ENCODE measurements at places on chromosomes 1 and 21.

DNA sequence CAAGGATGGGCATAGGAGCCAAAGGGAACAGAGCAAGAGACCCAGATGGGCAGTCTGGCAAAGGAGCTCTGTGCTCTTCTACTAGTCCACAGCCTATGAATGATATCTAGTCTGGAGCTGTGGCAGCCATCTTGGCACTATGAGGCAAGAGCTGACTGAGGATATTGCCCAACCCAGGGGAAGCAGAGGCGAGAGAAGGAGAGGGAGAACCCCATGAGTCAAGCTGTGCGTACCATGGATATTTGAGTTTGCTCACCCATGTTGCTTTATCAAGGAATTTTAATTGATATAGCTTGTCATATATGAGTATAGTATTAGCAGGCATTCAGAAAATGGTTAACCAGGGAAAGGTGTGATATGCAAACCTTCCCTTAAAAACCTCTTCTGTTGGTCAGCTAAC is 420.9 kb downstream of the PRDM2 start:
- DNase-seq, result no peak

GRCh38 chr21:42164064-42164789 is 54.7 kb upstream of the ABCG1 start:
- DNase-seq, result peak; percentile 81

- DNase-seq, result no peak
Observed at GRCh38 chr1:156682166-156682890, 5.1 kb upstream of the NES start.

DNA sequence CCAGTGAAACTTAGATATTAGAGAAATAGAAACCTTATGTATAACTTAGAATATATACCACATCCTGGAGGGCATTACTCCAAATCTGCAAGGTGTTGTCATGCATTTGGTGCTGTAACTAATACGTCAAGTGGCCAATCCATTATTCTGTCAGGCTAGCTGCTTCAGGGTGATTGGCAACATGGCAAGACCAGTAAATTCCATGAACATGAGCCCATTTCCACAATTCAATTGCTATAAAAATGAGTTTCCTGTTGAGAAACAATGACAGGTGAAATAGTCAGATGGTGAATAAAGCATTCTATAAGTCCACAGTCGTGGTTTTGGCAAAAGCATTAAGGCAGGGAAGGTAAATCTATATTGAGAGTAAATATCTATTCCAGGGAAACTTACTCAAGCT is 566.0 kb downstream of the ADGRL2 start:
- no peak for DNase-seq

- no peak for DNase-seq
Observed at GRCh38 chr1:55249646-55250398, 34.7 kb upstream of the USP24 start.

GRCh38 chr1:220803401-220804201 is 16.9 kb downstream of the MTARC1 start:
- no peak for DNase-seq

DNA sequence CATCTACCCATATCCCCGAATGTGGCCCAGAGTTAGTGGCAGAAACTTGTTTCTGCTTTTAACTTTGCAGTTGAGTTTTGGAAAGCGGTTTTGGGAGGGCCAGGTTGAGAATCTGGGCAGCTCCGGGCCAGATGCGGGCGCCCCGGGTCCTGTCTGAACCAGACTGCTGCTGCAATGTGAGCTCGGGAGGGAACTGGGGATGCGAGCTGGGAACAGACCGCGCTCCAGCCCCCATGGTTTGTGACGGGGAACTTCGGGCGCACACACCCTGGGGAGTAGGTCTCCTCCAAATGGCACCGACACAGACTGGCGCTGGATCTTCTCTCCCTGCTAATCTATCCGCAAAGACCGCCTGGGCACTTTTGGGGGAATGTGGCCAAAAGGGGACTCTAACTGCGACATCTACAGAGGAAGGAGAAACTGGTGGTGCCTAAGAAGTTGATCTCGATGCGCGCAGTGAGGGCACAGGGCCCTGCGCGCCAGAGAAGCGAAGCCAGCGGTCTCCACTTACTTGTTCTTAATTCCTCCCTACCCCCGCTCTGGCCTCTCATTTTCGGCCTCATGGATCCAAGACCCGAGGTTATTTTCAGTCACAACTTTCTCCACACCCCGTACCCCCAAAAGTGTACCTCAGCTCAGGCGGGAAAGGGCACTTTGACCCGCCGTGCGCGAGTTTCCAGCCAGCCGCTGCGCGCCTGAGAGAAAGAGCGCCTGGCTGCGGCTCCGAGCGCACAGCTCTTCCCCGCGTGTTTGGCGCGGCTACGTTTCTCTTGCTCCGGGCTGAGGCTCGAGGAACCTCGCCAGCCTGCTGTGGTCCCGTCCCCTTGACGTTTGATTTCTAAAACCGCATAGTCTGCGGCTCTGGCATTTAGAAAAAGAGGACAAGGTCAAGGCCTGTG is 411.0 kb upstream of the ESRRG start:
- no peak for DNase-seq

- no peak for DNase-seq
Observed at GRCh38 chr1:57336793-57337192, 87.1 kb downstream of the DAB1 start.

DNA sequence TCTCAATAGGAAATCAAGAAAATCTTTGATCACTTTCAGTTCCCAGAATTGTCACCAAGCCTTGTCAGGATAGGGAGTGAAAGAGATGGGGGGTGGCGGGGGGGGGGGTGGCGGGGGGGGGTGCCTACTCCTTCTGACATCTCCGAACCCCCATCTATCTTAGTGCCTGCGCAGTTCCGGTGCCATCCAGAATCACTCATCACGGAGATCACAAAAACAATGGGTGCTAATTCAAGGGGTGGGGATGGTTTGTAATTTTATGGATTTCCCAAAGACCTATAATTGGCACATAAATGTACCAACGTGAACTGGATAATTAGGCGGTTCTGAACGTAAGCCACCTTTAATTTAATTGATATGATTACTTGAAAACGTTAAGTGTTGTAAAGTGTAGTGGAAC is 2.1 kb downstream of the DAB1 start:
- no peak for DNase-seq

GRCh38 chr1:214946615-214947014 is 135.9 kb upstream of the KCNK2 start:
- no peak for DNase-seq

- DNase-seq, result no peak
Observed at GRCh38 chr1:166391279-166392066, 224.7 kb upstream of the FAM78B start.

GRCh38 chr1:174815036-174815435 is 184.7 kb upstream of the CACYBP start:
- DNase-seq, result no peak

DNA sequence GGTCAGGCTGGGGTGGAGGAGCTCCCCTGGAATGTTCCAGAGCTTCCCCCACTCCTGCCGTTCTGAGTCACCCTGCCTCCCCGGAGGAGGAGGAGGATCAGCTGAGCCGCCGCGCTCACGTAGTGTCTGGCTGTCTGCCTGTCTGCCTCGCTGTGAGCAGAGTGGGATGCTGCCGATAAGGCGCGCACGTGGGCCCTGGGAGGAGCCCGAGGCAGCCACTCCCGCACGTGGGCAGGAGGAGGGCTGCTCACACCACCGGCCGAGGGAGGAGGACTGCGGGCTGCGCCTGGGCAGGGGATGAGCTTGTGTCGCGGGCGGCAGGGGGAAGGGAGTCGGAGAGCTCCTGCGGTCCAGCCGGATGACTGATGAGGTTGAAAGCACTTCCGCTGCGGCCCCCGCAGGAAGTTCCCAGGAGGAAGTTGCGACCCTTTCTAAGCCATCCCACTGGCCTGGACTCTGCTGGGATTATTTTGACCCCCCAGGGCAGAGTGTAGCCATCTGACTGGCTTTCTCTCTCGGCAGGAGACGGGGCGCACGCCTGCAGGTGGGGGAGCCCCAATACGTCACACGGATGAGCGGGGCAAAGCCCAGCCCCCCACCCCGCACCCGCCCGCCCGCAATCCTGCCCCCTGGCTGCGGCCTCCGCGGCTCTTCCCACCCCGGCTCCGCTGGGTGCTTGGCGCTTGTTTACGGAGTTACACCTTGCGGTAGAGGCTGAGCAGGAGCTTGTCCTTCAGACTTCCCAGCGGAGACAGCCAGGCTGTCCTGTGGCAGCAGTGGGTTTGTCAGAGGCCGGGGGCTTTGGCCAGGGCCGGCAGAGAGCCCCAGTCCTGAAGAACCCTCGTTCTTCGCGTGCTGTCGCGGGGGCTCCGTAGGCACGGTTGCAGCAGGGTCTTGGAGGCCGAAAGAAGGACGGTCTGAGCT is 9.8 kb downstream of the PDXK start:
- DNase-seq, result no peak
